WTC11 (cell line): ENCODE measurements at places on chromosomes 5 and 9. TPM values are rescaled to one million over a fixed set of nuclear protein-coding genes. Genes with fewer than 3 reads are reported as not detected.

DNA sequence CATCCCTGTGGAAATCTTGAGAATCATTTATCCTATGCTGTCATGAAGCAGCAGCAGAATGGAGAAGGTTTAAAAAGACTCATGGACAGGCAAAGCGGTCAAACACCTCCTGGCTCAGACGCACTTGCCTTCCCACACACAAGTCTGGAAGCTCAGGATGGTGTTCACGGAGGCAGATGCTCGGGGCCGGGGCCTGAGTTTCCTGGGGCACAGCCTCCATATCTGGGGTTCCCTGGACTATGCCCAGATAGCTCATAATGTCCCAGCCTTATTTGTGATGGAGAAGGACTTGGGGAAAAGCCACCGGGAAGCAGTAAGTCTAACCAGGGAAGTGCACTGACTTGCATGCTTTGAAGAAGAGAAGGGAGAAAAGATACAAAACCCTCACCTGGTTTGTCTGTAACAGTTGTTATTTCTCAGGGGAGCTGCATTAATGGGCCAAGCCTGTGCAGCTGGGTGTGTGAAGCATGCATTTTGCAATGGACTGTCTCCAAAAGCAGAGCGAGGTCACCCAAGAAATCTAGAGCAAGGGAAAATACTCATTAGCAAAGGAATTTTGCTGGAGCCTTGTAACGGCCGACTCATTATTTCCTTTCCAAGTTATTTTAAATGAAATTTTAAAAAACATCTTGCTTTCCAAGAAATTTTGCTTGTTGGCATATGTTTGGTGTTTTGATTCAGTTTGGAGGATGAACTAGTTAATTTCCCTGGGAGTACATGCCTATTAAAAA is 3.4 kb downstream of the S1PR3 start:
- no peak for DNase-seq

- no peak for DNase-seq
These were observed 7.0 kb downstream of the SCAMP1 start for GRCh38 chr5:78367318-78367991.

- DNase-seq: no peak
These were observed 311.6 kb upstream of the PRR16 start for GRCh38 chr5:120152472-120152871.

DNA sequence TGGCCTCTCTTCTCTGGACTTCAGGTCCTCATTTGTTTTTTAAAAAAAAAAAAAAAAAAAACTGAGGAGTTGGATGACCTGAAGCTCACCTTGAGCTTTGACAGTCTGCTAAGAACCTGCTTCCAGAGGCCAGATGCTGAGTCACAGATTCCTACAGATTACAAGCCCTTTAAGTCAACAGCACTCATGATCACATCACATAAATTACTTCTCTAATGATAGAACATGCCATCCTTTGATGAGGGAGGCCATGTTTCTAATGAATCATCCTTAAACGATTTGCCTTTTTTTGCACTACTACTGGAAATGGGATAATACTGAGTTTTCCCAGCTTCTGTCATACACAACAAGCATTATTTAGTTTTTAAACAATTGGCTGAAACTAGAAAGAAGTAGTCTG is 34.2 kb upstream of the MYOT start:
- no peak for DNase-seq

GRCh38 chr5:119071561-119071995 is 691 bp downstream of the DMXL1 start:
- DNase-seq: no peak

DNA sequence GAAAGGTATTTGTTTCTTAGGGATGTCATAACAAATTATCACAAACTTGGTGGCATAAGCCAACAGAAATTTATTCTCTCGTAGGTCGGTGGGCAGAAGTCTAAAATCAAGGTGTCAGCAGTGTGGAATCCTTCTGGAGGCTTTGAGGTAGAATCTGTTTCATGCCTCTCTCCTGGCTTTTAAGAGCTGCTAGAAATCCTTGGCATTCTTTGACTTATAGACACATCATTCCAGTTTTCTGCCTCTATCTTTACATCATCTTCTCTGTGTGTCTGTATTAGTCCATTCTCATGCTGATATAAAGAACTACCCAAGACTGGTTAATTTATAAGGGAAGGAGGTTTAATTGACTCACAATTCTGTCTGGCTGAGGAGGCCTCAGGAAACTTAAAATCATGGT is 488.1 kb upstream of the PAPPA start:
- DNase-seq: no peak

DNA sequence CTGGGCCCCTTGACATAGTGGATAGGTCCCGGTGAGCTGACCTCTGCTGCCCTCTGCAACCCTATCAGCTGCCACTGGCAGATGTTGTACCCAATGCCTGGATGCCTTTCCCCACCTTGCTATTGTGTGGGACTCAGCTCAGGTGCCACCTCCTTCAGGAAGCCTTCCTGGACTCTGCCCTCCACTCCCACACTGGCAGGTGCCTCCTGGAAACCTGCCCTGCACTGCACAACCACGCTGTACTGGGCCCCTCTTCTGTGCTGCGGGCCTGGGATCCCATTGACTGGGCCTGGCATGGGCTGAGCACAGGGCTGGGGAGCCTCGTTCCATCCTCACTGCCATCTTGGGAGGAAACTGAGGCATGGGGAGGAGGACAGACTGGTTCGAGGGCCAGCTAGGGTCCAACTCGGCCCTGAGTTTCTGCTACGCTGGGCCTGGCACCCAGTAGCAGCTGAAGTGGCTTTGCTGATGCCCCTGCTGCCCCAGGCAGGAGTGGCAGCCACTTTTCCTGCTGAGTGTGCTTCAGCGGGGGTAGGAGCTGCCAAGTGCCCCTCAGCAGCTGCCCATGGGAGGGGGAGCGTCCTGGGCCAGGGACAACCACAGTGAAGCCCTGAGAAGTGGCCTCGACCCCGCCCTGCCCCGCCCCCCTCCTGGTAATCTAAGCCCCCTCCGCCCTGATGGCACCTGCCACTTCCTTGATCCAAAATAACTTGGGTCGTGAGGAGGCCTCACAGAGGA is 1.3 kb downstream of the AK1 start:
- no peak for DNase-seq

The ACOT12 gene
- 0.16 TPM in 1 of 3 replicates, not detected in the others for total RNA-seq

The LHX6 gene
- total RNA-seq: 0.71 to 1.5 TPM (median 1.5 TPM) in 3 replicates

The CENPP gene
- total RNA-seq: 12.2 to 15.0 TPM (median 14.3 TPM) in 3 replicates

The SPAG8 gene
- 0.16 to 0.72 TPM (median 0.50 TPM) in 3 replicates for total RNA-seq

The ZNF354C gene
- 7.9 to 8.9 TPM (median 8.9 TPM) in 3 replicates for total RNA-seq
